ENCODE measurements at places on chromosomes 1 and 21.

- DNase-seq, result no peak
Measured at GRCh38 chr1:115797486-115797885, 29.0 kb upstream of the CASQ2 start.

DNA sequence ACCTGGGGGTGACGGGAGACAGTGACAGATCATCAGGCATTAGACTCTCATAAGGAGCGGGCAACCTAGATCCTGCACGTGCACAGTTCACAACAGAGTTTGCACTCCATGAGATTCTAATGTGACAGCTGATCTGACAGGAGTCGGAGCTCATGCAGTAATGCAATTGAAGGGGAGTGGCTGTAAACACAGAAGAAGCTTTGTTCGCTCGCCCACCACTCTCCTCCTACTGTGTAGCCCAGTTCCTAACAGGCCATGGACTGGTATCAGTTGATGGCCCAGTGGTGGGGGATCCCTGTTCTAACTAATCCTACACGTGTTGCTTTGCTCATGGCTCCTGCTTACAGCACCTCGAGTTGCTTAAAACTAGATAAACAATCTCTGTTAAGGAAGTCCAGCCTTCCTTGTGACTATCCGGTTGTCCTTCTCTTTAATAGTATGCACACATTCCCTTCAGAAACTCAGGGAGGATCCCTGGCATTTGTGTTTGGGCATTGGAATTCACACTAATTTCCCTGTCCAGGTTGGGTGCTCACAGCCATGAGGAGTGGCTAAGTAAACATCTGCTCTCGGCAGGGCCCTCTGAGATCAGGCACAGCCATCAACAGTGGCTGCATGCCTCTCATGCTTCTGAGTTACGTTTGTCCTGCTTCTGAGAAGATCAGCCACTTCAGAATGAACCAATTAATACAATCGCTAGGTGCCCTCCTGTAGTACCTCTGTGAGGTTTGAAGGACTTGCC, 21.1 kb upstream of the F3 start:
- no peak for DNase-seq

DNA sequence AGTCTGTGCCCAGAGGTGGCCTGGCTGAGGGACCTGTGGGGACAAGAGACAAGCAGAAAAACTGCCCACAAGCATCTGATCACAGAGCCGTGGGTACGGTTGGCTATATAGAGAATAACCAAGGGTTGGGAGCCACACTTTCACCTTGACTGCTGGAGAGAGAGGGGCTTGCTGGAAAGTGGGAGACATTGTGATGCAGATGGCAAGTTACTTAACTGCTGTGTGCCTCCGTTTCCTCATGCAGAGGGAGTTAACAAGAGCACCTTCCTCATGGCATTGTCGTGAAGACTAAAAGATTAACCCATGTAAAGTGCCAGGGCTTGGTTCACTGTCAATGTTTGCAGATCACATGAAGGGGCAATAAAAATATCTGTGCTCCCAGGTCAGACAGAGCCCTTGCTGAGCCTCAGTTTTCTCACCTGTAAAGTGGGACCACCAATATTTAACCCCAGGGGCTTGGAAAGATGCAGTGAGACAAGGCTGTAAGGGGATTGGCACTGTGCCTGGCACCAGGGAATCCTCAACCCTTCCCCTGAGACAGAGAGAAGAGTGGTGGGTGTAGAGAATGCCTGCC, 52.8 kb downstream of the SDC3 start:
- no peak for DNase-seq

DNA sequence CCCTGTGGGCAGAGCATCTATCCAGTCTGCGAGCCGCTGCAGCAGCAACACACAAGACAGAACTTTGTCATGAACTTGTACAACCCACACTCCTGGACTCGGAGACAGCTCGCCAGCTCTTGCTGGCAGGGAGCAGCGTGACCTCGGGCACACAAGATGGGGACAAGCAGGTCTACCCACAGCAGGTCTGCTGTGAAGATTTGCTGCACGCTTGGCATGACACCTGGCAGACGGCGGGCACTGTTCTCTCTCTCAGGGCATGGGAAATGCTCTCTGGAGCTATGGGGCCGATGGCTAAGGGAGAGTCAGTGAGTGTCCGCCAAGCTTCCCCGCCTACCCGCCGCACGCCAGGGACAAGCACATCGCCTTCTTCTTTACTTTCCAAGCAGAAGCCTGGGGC, 90.0 kb downstream of the STUM start:
- no peak for DNase-seq

DNA sequence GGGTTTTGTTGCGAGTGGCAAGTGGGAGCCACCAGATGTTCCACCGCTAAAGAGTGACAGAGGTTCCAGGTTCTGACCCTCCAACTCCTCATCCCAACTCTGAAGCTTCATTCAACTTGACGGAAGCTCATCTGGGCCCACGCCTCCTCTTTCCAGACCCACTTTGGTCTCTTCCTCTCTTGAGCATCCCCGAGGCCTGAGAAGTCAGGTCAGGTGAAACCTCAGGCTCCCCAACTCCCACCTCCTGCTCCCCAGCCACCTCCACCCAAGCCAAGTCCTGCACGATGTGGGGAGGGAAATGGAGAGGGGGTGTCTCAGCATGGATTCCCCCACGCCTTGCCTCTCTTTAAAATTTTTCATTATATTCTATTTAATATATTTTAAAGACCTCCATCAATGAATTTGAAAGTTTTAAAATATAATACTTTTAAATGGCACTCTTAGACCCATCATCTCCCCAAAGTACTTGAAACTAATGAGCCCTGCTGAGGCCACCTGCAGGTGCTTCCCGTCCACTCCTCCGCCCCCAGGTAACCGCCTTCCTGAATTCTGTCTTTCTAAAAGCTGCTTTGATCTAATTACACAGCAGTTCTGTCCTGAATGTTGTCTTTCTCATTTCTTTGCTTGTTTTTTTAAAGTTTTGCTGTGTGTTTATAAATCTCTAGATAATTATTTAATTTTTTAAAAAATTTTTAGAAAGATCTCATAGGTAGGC, 238.1 kb downstream of the KAZN start:
- no peak for DNase-seq

- no peak for DNase-seq
Measured at GRCh38 chr1:229209386-229209785, 61.5 kb upstream of the RAB4A start.

DNA sequence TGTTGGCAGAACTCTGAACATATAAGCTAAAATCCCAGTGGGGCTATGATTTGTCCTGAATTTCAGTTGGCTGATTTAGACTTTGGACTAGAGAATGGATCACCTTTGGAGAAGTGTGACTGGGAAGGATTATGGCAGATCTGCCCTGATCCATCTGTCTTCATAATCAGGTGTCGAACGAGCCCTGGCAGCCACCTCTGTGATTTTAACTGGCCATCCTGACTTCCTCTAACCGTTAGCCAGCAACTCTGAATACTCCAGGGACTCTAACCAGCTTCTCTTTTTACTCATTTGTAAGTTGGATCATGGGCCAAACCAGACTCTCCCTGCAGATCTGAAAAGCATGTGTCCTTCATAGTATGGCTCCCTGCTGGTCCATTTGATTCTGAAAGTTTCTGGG, 32.0 kb downstream of the ACTN2 start:
- no peak for DNase-seq

GRCh38 chr1:160374306-160375110, 7.6 kb downstream of the NHLH1 start:
- DNase-seq, result no peak

GRCh38 chr1:91797164-91797563, 88.8 kb downstream of the TGFBR3 start:
- no peak for DNase-seq

DNA sequence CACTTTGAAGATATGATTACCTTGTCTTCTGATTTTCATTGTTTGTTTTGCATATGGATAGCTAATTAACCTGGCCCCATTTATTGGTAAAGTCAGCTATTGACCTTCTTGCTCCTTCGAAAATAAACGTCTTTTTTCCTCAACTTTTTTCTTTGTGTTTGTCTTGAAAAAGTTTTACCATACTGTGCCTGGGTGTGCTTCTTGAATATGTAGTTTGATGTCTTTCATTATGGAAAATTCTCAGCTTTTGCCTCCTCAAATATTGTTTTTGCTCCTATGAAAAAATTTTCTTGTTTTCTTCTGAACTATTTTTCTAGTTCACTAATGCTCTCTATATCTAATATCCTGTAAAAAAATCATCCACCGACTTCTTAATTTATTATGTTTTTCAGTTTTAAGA, 25.0 kb downstream of the LHX8 start:
- no peak for DNase-seq

- DNase-seq, result no peak
Measured at GRCh38 chr21:25700741-25701140, 34.0 kb downstream of the ATP5PF start.

GRCh38 chr1:179327679-179328078, 34.1 kb downstream of the SOAT1 start:
- DNase-seq, result no peak

- DNase-seq, result no peak
Measured at GRCh38 chr1:167579986-167580385, 26.4 kb upstream of the CREG1 start.

- no peak for DNase-seq
Measured at GRCh38 chr1:60470246-60470645, 396.7 kb upstream of the C1orf87 start.

- no peak for DNase-seq
Measured at GRCh38 chr1:223628233-223629125, 37.0 kb downstream of the CAPN8 start.

DNA sequence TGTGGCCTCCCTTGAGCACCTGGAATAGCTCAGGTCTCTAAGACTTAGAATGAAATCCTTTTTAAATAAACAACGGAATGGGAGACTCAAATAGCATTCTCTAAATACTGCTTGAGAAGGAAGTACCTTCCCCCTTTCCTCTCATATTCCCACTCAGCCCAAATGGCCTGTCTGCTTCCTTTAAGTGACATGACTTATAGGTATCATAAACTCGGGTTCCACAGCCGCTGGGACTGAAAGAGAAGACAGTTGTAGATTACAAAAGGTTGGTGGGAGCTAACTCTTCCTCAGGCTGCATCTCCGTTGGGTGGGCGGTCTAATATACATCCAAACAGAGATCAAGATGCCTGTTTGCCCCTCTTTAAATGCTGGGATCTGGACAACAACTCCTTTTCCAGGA, 1.2 kb upstream of the HMCN1 start:
- no peak for DNase-seq

GRCh38 chr21:36564647-36565046, 84.7 kb upstream of the CLDN14 start:
- DNase-seq, result no peak

GRCh38 chr1:217135569-217135915, 412.3 kb upstream of the ESRRG start:
- DNase-seq, result no peak

GRCh38 chr1:94304553-94304952, 67.2 kb upstream of the ARHGAP29 start:
- DNase-seq, result no peak

DNA sequence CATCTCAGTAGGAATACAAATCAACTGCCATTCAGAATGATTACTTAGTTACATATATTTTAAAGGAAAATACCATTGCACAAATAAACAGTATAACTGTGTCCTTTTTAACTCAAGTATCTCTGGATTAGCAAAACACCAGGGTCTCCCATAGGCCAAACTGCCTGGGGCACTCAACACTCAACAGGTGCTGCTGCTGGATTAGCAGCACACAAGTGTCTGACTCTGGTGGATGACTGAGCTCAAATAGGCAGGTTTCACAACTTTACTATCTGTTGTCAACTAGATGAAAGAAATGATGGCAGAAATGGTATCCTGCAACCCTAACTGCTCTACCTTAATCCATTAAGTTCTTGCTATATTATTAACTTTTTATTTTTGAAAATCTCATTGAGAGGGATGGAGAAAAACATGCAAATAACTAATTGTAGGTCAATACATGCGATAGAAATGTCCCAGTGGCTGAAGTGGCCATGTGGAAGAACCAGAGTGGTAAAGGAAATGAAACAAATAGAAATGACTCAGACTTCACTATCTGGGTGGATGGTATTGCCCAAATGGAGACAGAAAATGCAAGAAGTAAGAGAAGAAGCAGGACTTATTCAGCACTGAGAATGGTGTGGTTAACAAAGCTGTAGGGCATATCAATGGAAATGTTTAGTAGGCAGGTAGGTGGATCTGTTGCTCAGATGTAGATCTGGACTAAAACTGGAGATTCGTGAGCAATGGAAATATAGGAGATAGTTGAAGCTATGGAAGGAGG, 90.8 kb upstream of the CCDC190 start:
- no peak for DNase-seq

- no peak for DNase-seq
Measured at GRCh38 chr21:37927711-37928110, 11.5 kb upstream of the KCNJ6 start.

DNA sequence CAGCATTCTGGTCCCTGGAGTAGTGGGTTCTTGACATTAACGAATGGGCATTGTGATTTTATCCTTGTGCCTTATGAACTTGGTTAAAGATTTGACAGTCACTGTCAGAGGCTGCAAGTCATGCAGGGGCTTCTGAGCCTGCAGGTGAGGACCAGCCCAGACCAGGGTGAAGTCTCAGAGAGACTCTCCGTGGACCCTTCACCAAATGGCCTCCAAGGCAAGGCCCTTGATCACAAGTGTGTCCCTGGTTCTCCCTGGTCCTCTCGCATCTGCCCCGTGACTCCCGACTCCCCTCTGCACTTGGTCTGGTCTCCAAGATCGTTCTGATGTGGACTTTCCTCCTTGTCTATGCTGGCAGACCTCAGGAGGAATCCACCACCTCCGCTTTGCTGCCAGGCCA, 476.5 kb upstream of the VAMP3 start:
- no peak for DNase-seq

- DNase-seq, result no peak
Measured at GRCh38 chr1:10914056-10914455, 98.4 kb upstream of the TARDBP start.

DNA sequence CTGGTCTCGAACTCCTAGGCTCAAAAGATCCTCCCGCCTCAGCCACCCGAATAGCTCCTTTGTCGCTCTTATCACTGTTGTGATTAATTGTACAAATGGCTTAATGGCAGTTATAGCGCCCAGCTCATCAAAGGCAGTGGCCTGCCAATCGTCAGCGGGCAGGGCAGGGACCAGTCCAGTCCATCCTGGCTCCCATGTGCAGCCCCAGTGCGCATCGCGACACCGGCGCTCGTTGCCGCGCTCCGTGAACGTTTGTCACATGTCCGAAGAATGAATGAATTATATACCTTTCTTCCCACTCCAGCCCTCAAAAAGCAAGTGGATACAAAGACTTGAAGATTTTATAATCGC, 18.4 kb downstream of the MTX1 start:
- no peak for DNase-seq

- no peak for DNase-seq
Measured at GRCh38 chr21:39161064-39161463, 22.2 kb downstream of the PSMG1 start.

GRCh38 chr1:975896-976683, 5.8 kb downstream of the PERM1 start:
- DNase-seq, result no peak
